DMS53 (cell line): ENCODE measurements at places on chromosomes 11 and 22.
A peak's percentile ranks its signal among the peaks of the same experiment; 100 is the strongest.

DNA sequence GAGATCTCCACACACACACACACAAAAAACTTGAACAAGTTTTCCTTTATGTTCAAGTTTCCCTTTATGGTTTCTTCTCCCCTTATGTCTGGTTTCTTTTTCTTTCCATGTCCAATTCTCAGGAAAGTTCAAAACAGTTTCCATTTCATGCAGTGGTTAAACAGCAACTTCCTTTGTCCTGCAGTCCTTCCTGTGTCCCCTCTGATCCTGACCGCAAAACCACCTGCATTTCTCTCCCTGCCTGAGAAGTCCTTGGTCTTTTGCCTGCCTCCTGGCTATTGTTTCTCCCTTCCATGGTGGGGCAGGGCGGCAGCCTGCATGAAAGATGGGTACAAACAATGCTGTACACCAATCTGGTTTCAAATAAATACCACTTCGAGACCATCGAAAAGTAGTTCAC lies 58.3 kb upstream of the SORL1 start:
- no peak for DNase-seq

DNA sequence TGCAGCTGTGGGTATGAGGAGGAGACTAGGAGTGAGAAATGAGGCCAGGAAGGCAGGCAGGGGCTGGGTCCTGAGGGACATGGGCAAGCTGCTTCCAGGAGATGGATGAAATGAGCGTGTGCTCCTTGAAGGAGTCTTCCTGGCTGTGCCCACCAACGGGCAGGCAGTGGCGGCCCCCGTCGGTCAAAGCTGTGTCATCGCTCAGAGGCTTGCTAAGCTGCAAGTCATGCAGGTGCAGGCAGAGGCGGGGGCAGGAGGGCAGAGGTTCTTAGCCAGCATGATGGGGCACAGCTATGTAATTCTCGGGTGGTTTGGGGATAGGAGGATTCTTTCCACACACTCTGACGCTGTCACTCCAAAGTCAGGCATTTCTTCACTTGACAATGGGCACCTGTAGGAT lies 12.5 kb upstream of the PEX26 start:
- no peak for DNase-seq

- no peak for DNase-seq
These were observed 133.9 kb downstream of the FANCF start for GRCh38 chr11:22491555-22492225.

GRCh38 chr22:42925598-42925997 lies 68.5 kb upstream of the ARFGAP3 start:
- DNase-seq, result no peak

DNA sequence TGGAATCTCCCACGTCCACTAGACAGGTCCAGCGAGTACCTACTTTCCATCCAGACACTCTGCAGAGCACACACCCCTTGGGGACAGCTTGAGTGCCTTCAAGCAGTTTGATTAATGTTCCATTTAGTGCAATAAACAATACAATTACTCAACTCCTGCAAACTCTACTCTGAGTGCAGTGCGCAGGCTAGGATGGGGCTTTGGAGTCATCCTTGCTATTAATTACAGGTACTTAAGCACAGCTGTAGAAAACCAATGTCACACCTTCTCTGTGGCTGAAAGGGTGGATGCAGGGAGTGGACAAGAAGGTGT lies 82.6 kb downstream of the MN1 start:
- no peak for DNase-seq

DNA sequence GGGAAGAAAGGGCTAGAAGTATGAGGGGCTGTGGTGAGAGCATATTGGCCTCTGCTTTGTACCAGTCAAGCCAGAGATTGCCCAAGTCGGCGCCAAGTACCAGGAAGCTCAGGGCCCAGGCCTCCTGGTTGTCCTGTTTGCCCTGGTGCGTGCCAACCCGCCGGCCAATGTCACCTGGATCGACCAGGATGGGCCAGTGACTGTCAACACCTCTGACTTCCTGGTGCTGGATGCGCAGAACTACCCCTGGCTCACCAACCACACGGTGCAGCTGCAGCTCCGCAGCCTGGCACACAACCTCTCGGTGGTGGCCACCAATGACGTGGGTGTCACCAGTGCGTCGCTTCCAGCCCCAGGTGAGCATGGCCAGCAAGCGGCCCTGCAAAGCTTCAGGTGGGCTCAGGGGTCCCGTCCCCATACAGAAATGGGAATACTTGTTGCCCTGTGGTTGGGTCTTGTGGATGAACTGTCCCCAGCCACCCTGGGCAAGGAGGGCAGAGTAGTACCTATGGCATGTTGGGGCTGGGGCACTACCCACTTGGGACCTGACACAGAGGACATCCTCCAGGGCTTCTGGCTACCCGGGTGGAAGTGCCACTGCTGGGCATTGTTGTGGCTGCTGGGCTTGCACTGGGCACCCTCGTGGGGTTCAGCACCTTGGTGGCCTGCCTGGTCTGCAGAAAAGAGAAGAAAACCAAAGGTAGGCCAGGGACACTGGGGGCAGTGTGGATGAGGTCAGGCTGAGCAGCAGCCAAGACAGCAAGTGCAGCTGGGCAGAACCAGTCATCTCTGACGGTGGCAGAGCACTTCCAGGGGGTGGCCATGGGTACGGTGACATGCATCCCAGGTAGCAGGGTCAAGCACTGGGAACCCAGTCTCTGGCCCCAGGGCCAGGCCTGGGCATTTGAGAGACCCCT lies 2.1 kb downstream of the TMEM25 start:
- no peak for DNase-seq

DNA sequence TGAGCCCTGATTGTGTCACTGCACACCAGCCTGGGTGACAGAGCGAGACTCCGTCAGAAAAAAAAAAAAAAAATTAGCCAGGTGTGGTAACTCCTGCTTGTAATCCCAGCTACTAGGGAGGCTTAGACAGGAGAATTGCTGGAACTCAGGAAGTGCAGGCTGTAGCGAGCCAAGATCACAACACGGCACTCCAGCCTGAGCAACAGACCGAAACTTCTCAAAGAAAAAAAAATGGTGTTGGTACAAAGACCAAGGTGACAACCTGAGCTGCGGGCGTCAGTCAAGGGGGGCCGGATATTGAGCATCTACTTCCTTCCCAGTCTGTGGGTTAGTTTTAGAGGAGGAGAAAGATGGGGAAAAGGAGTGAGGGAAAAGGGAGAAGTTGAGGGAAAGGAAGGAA lies 48.5 kb upstream of the HSPA8 start:
- no peak for DNase-seq

GRCh38 chr22:28570696-28571373 lies 108.8 kb downstream of the TTC28 start:
- no peak for DNase-seq

- DNase-seq, result no peak
These were observed 102.4 kb downstream of the PRMT3 start for GRCh38 chr11:20489948-20490347.

- DNase-seq, result no peak
These were observed 15.4 kb downstream of the ARHGEF17 start for GRCh38 chr11:73323464-73323863.

GRCh38 chr11:121295246-121296029 lies 2.9 kb downstream of the SC5D start:
- no peak for DNase-seq

DNA sequence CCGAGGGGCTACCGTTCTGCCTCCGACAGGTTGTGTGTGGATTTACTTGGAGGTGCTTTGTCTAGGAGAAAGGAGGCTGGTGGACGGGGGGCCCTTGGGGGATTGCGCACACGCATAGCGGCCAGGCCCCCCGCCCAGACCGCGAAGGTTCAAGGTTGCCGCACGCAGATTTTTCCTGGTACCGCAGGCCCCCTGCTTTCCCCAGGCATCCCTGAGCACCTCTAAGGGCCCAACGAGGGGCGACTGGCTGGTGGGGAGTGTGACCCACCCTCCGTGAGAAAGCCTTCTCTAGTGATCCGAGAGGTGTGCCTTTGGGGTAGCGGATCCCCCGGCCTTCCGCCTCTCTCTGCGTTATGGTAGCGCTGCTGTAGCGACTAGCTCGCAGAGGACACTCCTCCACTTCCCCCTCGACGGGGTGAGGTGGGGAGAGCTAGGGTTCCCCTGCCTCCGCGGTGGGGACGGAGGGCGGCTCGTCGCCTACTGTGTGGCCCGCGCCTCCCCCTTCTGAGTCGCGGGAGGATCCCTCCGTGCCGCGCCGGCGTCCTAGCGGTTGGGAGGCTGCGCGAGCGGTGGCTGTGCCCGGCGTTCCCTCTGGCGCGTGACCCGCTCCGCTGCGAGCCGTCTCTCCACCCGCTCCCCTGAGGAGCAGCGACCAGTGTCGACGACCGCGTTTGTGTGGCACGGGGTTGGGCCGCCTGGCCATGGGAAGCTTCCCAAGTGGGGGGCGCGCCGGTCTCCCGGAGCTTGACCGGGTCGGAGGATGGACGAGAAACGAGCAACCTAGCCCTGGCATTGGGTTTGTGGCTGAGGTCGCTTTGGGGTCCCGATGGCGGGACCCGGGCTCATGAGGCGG lies 3900.0 kb upstream of the OR11H1 start:
- DNase-seq, result no peak

DNA sequence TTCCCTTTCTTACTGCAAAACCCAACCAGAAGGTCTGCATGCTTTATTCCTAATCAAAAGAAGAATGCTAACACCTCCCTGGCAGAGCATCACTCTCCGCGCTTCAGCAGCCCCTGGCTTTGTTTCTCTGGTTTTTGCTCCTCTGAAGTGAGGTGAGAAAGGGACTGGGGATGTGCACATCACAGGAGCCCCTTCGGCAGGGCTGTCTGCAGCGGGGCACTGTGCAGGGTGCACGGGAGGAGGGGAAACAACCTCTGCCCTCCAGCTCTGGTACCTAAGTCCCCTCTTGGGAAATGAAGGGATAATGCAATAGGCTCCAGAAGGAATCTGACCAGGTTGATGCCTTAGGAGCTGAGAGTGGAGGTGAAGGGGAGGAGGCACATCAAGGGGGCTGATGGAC lies 312.7 kb downstream of the NTM start:
- no peak for DNase-seq

- no peak for DNase-seq
These were observed 24.0 kb upstream of the SMTN start for GRCh38 chr22:31056986-31057599.

GRCh38 chr11:134751766-134752165 lies 339.7 kb upstream of the B3GAT1 start:
- no peak for DNase-seq

GRCh38 chr11:21142007-21142406 lies 472.6 kb downstream of the NELL1 start:
- peak; percentile 81 for DNase-seq
